Activated B cell treated with CpG ODN at 0.5 μM for 24 hours (primary cell): ENCODE measurements at places on chromosomes 12 and 14. TPM values are rescaled to one million over a fixed set of nuclear protein-coding genes. Genes with fewer than 3 reads are reported as not detected.

Gene KRT83
- not detected in 2 replicates for total RNA-seq

Gene CLEC9A
- total RNA-seq, result not detected in 2 replicates

Gene CIDEB
- total RNA-seq, result 9.2 and 9.4 TPM in 2 replicates

- no peak overlapping the region for H3K27ac ChIP-seq
- DNase-seq, result no peak
- H3K4me1 ChIP-seq, result peaks cover 3% of the 10 kb centered on the region
- no peak overlapping the region for H3K4me3 ChIP-seq
These were observed 180.0 kb upstream of the RGS6 start for GRCh38 chr14:71752111-71752738.

- H3K4me1 ChIP-seq, result no peaks in the 10 kb centered on the region
- H3K27me3 ChIP-seq, result no peaks in the 10 kb centered on the region
- no peak overlapping the region for H3K27ac ChIP-seq
- no peak overlapping the region for H3K4me3 ChIP-seq
- DNase-seq, result no peak
These were observed 974.4 kb downstream of the BCL11B start for GRCh38 chr14:98297567-98297966.

DNA sequence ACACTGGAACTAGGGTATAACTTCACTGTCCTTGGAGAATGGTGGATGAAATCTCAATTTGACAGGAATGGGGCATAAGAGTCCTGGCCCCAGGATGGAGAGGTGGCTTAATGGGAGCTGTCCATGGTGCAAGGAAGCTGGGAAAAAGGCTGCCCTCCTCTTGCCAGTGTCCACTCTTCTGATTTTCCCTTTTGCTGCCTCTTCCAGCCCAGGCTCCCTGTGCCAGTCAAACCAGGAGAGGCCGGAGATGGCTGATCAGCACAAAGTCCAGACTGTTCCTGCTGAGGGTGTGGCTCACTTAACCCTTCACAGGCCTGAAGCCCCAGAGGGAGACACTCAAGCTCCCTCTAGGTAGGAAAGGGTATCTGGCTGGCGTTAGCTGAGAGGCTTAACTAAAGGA lies at the start of gene MYO1A:
Gene MYO1A (minus strand): TSS at position 240 of the 400 bp plus-strand sequence. CDS start 1,806 bp downstream, outside the sequence.
- H3K27ac ChIP-seq, result no peak within 1 kb of the TSS
- H3K4me1 ChIP-seq, result peaks cover 22% of the 10 kb centered on the region
- no peaks in the 10 kb centered on the region for H3K27me3 ChIP-seq
- H3K36me3 ChIP-seq, result no peaks in the 10 kb centered on the region

DNA sequence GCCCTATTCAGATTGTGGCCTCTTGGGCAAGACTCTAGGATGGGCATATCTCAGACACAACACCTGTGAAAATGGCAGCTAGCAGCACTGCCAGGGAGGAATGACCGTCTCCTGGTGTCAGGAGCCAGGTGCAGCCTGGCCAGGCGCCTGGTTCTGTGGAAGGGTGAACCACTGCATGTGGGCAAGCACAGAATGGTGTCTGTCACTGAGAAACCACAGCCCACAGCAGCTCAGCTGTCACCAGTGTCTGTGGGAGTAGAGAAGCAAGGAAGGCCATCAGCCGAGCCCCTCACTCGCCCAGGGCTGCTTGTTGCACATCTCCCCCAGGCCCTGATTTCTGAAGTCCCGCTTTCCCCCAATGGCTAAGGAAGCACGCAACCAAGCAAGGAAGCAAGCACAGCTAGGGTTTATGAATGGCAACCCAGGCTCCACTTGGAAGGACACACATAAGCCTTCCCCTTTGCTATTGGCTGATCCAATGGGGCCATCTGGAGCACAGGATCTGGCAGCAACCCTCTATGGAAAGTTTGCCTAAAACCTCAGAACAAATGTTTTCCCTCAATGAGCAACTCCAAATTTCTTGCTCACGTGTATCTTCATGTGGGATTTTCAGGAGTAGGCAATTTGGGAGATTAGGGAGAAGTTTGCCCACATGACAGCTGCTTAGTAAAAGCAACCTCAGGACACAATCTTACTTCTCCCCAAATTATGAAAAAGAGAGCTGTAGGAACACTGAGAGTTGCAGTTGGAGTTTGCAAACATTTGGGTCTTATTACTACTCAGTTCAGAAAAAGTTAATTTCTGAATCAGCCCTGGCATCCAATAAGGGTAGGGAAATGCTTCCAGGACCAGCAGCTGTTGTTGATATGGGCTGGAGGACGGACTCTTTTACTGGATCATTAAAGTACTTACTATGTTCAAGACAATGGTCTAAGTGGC lies 44.7 kb downstream of the GPHB5 start:
- H3K27ac ChIP-seq, result no peak overlapping the region
- no peaks in the 10 kb centered on the region for H3K4me1 ChIP-seq
- no peaks in the 10 kb centered on the region for H3K36me3 ChIP-seq

DNA sequence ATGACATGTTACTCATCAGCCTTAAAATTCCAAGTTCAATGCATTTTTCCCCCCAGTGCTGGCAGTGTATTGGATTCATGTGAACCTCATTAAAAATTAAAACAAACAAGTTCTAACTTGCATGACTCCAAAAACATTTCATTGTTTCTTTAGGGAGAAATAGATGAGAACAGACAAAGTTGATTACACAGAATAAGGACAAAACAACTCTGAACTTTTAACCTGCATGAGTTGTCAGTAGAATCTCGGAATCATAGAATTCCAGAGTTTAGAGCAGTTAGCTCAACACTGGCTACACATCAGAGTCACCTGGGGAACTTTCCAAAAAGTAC lies 127.5 kb downstream of the TMX1 start:
- H3K36me3 ChIP-seq, result no peaks in the 10 kb centered on the region
- H3K4me3 ChIP-seq, result no peak overlapping the region
- no peaks in the 10 kb centered on the region for H3K4me1 ChIP-seq

DNA sequence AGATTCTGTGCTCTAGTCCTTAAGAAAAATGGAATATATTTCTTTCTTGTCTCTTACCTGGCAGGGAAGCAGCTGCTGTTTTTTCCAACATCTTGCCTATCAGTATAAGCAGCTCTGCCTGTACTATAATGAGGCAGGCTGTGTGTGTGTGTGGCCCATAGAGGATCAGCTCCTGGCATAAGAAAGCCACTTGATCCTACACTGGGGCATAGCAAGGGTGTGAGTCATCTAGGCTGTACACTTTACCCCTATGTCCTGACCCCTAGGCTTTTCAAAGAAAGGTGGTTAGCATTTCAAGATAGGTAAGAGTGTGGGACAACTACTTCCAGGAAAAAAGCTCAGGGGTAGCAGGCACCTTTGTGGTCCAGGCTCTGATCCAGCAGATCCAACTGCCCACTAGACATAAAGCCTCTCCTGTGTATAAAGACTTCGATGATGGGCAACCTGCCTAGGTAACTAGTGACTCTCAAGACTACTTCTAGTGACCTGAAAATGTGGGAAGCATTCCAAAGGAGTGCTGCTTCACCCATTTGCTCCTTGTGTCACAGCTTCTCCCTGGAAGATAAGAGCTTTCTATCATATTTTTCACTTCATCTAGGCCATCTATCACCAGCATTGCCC lies 4.9 kb upstream of the SENP1 start:
- peaks cover 22% of the 10 kb centered on the region for H3K4me1 ChIP-seq
- peaks cover 6% of the 10 kb centered on the region for H3K36me3 ChIP-seq
- no peaks in the 10 kb centered on the region for H3K27me3 ChIP-seq
- DNase-seq, result no peak
- no peak overlapping the region for H3K27ac ChIP-seq
- H3K4me3 ChIP-seq, result no peak overlapping the region

- peaks cover 27% of the 10 kb centered on the region for H3K27me3 ChIP-seq
- no peaks in the 10 kb centered on the region for H3K4me1 ChIP-seq
- DNase-seq, result no peak
- H3K36me3 ChIP-seq, result no peaks in the 10 kb centered on the region
- no peak overlapping the region for H3K4me3 ChIP-seq
These were observed 50.4 kb downstream of the RPH3A start for GRCh38 chr12:112841906-112842305.
